Cardiac ventricle fibroblast (primary cell): ENCODE measurements at places on chromosomes 7 and 10. TPM values are rescaled to one million over a fixed set of nuclear protein-coding genes. Genes with fewer than 3 reads are reported as not detected.

The GSTO2 gene
- 0.25 and 0.54 TPM in 2 replicates for total RNA-seq

The CYTH3 gene
- total RNA-seq = 56.0 and 62.3 TPM in 2 replicates

The MSRB2 gene
- total RNA-seq = 13.3 and 20.5 TPM in 2 replicates

The AGBL3 gene
- total RNA-seq = 1.1 and 7.0 TPM in 2 replicates

The ARHGEF35 gene
- 1.7 and 2.9 TPM in 2 replicates for total RNA-seq
